WTC11 (cell line): ENCODE measurements at places on chromosomes 3 and 15.

DNA sequence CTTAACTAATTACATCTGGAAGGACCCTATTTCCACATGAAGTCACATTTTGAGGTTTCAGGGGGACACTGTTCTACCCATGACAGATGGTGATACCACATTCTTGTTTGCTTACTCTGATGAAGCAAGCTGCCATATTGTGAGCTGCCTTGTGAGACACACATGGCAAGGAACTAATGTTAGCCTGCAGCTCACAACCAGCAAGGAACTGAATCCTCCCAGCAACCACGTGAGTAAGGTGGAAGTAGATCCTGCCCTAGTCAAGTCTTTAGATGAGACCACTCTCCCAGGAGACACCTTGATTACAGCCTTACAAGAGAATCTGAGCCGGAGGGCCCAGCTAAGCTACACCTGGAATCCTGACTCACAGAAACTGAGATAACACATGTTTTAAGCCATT lies 160.1 kb downstream of the PDE8A start:
- DNase-seq, result no peak

- DNase-seq, result no peak
Observed at GRCh38 chr15:62958528-62959363, 83.8 kb upstream of the TPM1 start.

DNA sequence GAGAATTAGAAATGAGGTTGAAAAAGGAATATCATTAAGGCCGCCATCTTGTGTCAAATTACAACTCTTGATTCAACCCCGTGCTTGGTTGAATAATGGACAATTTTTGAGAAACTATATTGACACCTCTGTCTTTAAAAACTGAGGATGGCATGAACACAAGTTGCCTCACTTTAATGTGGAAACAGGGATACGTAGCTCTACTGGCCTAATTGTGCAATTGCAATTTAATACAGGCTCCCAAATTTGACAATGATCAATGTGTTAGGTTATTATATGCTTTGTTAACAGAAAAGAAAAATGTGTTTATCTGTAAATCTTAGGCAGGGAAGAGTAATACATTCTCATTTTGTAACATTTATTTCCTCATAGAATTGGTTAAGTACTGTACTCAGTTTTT lies 77.1 kb upstream of the MCTP2 start:
- DNase-seq, result no peak

DNA sequence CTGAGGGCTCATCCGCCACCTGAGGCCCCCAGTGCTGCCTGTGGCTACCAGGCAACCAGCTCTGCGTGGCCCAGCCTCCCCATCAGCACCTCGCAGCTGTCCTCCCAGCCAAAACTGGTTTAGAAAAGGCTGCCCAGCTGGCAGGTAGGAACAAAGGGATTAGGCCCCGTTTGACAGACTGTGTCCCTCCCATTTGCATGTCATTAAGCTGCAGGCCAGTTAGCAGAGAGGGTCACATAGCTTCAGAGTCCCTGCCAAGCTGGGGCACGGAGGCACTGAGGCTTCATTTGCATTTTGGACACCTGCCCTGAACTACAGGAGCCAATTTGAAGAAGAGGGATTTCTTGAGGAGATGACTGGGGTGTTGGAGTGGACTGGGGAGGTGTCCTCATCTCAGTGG lies 177.9 kb downstream of the TLE3 start:
- peak; percentile 60 for DNase-seq

DNA sequence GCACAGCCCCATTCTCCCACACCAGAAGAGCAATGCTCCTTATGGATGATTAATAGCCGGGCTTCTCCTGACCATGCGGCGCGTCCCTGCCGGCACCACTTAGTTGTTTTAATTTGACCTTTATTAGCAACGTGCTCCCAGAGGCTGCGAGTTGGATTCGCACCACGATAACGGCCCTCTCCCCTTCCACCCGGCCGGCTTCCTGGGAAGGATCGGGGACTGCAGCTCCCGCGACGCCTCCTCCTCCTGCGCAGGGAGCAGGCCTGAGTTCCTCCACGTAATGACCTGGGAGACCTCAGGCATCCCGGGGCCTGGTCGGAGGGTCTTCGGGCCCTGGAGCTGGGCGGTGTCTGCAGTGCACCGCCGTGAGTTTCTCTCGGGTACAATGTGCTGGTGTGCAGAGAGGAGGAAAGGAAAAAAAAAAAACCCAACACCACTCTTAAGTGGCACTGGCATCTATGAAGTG lies 243.3 kb upstream of the TOPAZ1 start:
- peak; percentile 40 for DNase-seq

GRCh38 chr3:118408431-118408830 lies 626.2 kb downstream of the IGSF11 start:
- no peak for DNase-seq

- no peak for DNase-seq
Observed at GRCh38 chr3:177833332-177833731, 636.0 kb upstream of the TBL1XR1 start.

DNA sequence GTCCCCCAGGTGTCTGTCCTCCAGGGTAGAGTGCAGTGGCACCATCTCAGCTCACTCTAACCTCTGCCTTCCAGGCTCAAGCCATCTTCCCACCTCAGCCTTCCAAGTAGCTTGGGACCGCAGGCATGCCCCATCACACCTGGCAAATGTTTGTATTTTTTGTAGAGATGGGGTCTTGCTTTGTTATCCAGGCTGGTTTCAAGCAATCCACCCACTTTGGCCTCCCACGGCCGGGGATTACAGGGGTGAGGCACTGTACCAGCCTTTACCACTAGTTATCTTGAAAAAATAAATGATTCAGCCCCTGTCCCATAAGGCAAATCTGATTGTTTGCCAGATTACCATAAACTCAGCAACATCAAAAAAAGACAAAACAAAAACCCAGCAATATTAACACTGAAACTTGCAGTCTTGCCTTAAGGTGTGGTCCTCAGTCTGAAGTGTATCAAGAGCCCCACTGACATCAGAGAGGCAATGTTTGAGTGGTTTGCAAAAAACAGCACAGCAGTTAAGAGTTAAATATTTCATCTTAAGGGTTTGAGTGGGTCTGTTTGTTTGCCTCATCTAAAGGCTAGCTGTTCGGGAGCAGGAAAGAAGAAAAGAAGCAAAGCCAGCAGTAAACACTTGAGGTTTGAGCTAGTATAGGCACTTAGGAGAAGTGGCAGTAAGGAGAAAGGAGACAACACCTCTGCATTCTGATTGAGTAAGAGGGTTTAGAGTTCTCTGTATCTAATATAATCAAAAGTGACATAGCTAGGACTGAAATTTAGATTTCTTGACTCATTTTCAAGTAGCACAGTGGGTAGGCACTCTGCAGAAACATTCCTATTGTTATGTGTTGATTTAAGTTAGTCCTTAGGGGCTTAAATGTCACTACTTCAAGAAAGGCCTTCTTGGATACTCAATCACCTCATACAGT lies 26.3 kb upstream of the EDEM1 start:
- DNase-seq, result no peak

GRCh38 chr15:35427091-35427490 lies 118.9 kb downstream of the DPH6 start:
- no peak for DNase-seq

- DNase-seq, result no peak
Observed at GRCh38 chr3:181721046-181721875, 9.5 kb downstream of the SOX2 start.

DNA sequence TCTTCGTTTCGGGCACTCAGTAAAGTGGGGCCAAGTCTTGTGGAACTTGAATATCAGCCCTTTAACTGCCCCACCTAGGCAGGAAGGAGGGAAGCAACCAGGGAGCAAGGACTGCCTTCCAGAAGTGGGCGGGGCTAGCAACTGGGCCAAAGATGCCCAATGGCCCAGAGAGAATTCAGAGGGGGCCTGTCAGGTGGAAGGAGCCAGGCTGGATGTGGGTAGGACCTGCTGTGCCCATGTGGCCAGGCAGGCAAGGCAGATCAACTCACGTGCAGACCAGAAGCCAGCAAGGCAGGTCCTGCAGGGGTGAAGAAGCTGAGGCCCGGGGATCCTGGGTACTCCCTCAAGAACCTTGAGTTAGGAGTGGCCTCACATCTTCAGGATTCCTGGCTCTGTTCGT lies 5.5 kb downstream of the MAP6D1 start:
- peak; percentile 32 for DNase-seq

DNA sequence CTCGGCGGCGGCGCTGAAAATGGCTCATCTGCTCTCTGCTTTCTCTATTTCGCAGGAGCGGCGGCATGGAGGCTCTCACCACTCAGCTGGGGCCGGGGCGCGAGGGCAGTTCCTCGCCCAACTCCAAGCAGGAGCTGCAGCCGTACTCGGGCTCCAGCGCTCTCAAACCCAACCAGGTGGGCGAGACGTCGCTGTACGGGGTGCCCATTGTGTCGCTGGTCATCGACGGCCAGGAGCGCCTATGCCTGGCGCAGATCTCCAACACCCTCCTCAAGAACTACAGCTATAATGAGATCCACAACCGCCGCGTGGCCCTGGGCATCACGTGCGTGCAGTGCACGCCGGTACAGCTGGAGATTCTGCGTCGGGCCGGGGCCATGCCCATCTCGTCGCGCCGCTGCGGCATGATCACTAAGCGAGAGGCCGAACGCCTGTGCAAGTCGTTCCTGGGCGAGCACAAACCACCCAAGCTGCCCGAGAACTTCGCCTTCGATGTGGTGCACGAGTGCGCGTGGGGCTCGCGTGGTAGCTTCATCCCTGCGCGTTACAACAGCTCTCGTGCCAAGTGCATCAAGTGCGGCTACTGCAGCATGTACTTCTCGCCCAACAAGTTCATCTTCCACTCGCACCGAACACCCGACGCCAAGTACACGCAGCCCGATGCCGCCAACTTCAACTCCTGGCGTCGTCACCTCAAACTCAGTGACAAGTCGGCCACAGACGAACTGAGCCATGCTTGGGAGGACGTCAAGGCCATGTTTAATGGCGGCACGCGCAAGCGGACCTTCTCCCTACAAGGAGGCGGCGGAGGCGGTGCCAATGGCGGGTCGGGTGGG lies 790 bp downstream of the SKOR1 start:
- DNase-seq, result peak; percentile 52

- DNase-seq, result no peak
Observed at GRCh38 chr15:99911816-99912215, 178.6 kb upstream of the LYSMD4 start.

- DNase-seq, result no peak
Observed at GRCh38 chr15:55234104-55234799, 37.5 kb upstream of the RSL24D1 start.

DNA sequence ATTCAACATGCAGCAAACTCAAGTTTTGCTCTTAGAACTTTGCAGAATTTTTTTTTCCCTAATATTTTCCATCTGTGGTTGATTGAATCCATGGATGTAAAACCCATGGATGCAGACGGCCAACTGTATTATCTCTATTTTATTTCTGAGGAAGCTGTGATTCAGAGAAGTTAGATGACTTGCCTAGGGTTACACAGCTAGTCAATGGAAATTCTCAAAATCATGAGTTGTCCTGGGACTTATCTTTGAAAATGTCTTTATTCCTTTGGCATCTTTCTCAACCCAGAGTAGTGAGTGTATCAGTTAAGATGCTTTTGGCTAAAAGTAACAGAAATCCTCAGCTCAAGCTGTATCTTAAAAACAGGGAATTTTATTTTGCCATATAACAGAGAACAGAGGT lies 107.9 kb upstream of the GALNT15 start:
- DNase-seq, result no peak

GRCh38 chr3:165837058-165837525 lies at the start of gene BCHE:
TSS of gene BCHE (minus strand) at chr3:165837423. CDS start at chr3:165831033, 6,390 bp downstream.
- no peak for DNase-seq

GRCh38 chr15:42138411-42138810 lies 18.0 kb downstream of the PLA2G4F start:
- no peak for DNase-seq

- no peak for DNase-seq
Observed at GRCh38 chr3:25713341-25713985, 48.8 kb upstream of the TOP2B start.

DNA sequence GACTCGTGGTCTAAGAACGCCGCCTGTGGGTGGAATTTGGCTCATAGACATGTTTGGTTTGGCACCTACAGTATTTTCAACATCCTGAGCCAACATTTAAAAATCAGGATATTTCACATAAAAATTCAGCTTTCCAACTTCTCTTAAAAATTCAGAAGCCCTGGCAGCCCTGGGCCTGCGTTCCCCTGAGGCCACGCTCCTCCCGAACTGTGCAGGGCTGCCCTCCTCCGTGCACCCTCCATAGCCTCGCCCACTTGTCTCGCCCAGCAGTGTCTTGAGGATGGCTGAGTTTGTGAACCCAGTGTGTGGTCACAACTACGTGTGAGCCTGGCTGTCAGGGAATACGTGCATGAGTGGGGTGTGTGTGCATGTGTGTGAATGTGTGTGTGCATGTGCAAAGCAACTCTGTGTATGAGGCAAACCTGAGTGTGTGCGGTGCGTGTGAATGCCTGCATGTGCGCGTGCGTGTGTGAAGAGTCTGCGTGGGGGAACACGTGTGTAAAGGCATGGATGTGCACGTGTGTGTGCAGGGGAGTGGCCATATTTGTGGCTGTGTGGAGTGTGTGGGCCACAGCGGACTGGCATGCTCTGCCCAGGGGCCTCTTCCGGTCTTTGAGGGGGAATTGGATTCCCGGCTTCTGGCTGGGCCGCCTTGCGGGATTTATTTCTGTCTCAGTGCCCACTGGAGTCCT lies 30.9 kb downstream of the PTH1R start:
- no peak for DNase-seq

GRCh38 chr3:114624047-114624445 lies 330.2 kb downstream of the TIGIT start:
- no peak for DNase-seq

DNA sequence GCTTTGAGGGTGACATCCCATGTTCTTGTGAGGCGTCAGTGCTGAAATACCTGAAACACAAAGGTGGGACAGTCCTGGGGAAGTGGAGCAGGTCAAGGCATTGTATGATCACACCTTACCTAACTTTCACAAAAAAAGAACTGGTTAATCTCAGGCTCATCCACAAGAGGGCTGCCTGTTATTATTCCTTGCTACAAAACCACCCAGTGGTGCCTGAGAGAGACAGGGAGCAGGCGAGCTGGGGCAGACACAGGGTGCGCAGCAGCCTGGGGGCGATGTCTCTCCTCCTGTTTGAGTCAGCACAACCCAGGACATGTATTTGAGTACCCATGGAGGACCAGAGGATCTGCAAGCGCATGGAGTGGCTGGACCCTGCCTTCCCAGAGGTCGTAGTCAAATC lies 316.8 kb upstream of the ATP10A start:
- DNase-seq, result peak; percentile 76

DNA sequence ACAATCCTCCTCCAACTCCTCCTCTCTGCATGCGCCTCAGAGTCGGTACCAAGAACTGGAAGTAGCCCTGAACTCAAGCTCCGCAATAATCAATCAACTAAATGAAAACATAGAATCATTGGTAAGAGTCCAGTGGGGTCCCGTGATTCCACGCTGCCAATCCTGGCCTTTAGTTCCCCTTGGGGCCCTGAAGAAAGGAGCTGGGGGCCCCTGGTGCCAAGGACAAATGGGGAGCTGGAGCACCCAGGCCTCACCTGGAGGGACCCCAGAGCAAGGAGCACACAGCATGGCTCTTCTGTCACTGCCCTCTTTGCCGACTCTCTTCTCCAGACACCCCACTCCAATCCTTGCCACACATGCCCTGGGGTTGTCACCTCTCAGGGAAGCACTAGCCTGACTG lies 80.3 kb downstream of the ADAMTS7 start:
- no peak for DNase-seq

- no peak for DNase-seq
Observed at GRCh38 chr15:100717596-100717995, 115.2 kb downstream of the ASB7 start.

- DNase-seq, result no peak
Observed at GRCh38 chr3:168648321-168648720, 552.6 kb upstream of the GOLIM4 start.

- DNase-seq, result no peak
Observed at GRCh38 chr3:84074767-84075166, 884.0 kb upstream of the CADM2 start.
